ENCODE measurements at places on chromosomes 4 and X. TPM values are rescaled to one million over a fixed set of nuclear protein-coding genes. Genes with fewer than 3 reads are reported as not detected.

TMEM156 gene
- total RNA-seq = 15.9 TPM

LDB2 gene
- 149 TPM for total RNA-seq

TRIM61 gene
- 1.4 TPM for total RNA-seq

ARL9 gene
- total RNA-seq = 0.30 TPM

CXCL8 gene
- total RNA-seq = 0.28 TPM

GRCh38 chrX:152904151-152905080, 6.5 kb downstream of the ZNF185 start:
- peak; percentile 77 for DNase-seq
- H3K4me3 ChIP-seq = no peak overlapping the region
- H3K36me3 ChIP-seq = no peaks in the 10 kb centered on the region
- peaks cover 4% of the 10 kb centered on the region for H3K27me3 ChIP-seq
- no peaks in the 10 kb centered on the region for H3K4me1 ChIP-seq

- no peaks in the 10 kb centered on the region for H3K27me3 ChIP-seq
- no peaks in the 10 kb centered on the region for H3K4me1 ChIP-seq
- H3K4me3 ChIP-seq = no peak overlapping the region
- no peak overlapping the region for H3K27ac ChIP-seq
- no peaks in the 10 kb centered on the region for H3K36me3 ChIP-seq
These were observed 141.3 kb downstream of the CPE start for GRCh38 chr4:165520086-165520485.

DNA sequence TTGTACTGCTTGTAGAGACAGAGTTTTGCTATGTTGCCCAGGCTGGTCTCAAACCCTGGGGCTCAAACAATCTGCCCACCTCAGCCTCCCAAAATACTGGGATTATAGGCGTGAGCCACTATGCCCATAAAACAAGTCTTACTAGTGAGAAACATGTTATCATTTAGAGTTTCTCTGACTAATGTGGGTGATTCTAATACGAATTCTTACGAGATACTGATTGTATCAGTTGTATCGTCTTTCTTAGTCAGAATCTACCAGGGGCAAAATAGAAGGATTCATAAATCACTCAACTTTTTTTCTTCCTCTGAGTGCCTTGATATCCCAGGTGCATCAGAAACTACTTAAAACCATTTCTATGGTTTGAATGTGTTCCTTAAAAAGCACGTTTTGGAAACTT, 14.4 kb upstream of the NMU start:
- H3K36me3 ChIP-seq = no peaks in the 10 kb centered on the region
- DNase-seq = no peak
- H3K27me3 ChIP-seq = no peaks in the 10 kb centered on the region
- no peak overlapping the region for H3K27ac ChIP-seq
- no peak overlapping the region for H3K4me3 ChIP-seq
- no peaks in the 10 kb centered on the region for H3K4me1 ChIP-seq

DNA sequence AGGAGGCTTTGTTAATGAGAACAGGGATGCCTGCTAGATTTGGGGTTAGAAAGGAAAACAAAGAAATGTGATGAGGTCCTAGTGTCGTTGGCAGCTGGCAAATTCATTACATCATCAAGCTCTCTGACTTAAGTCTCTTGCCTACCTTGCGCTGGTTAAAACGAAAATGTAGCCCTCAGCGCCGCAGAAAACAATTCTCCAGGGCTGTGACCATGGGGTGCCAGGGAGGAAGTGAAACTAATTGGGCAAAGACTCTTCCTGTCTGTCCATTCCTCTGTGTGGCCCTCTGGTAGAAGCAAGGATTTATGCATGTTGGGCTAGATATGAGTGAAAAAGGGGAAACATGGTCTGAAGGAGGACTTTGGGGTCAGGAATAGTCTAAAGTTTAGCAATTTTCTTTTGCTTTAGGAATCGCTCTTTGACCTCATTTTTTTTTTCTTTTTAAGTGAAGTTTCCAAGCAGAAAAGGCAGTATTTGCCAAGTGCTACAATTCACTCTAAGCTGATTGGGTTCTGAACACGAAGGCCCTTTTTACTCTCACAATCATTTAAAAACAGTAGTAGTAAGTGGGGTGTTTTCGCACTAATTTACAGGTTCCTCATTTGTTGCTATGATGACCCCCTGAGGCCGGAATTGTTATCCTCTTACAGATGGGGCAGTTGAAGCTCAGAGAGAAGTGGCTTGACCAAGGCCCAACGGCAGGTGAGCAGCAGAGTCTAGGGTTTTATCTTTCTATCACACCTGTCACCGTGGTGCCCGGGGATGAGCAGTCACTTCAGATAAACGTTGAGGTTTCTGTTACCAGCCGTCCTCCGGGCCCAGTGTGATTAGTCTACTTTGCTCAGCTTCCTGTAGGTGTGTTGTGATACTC, 27.3 kb upstream of the CHRNA9 start:
- peak overlapping the region; percentile 77 for H3K27ac ChIP-seq
- H3K4me1 ChIP-seq = peaks cover 96% of the 10 kb centered on the region
- H3K4me3 ChIP-seq = no peak overlapping the region
- H3K36me3 ChIP-seq = no peaks in the 10 kb centered on the region
- peak; percentile 87 for DNase-seq

GRCh38 chrX:11111947-11112346, 815 bp downstream of the HCCS start:
- peak overlapping the region; percentile 63 for H3K4me3 ChIP-seq
- no peak for DNase-seq
- peaks cover 16% of the 10 kb centered on the region for H3K4me1 ChIP-seq
- peak overlapping the region; percentile 61 for H3K27ac ChIP-seq
- no peaks in the 10 kb centered on the region for H3K27me3 ChIP-seq

DNA sequence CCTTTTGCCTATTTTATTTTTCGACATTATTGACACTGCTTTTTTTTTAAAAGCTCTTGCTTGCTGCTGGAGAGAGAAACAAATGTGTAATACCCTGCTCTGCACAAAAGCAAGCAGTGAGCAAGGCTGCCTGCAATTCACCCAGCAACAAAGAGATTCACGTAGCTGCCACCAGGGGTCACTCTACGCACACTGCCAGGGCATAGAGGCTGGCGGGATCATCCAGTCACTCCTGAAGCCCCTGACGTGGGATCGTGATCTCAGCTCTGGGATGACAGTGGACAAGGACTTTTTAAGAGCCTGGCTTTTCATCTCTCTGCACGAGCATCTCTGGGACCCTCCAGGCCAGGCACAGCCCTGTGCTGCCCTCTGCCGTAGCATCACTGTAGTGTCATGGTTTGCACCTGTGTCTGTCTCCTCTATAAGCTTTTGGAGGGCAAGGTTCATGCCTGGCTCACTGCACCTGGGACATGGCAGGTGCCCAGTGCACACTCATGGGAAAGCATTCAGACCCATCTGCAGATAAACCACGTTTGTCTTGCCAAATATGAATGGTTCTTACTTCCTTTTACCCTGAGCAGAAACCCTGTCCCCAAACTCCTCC, 19.8 kb downstream of the C4orf50 start:
- no peak overlapping the region for H3K4me3 ChIP-seq
- H3K27ac ChIP-seq = no peak overlapping the region
- H3K27me3 ChIP-seq = no peaks in the 10 kb centered on the region
- DNase-seq = no peak
- H3K36me3 ChIP-seq = no peaks in the 10 kb centered on the region

Measured in spleen (tissue), 13 donors.